T-helper 17 cell (primary cell): ENCODE measurements at places on chromosomes 6 and 20. TPM values are rescaled to one million over a fixed set of nuclear protein-coding genes. Genes with fewer than 3 reads are reported as not detected.

DNA sequence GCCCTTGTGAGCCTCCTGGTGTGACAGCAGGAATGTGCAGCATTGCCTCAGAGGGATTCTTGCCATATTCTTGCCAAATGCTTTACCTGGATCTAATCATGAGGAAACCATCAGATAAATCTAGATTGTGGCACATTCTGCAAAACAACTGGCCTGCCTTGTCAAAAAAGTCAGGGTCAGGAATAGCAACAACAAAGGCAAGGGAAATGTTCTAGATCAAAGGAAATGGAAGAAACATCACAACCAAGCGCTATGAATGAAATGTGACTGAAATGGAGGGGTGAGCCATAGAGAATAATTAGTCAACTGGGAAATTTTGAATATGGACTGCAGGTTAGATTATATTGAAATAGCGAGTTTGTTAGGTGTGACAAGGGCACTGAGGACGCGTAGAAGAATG, 262.6 kb upstream of the CDYL start:
- no peak for DNase-seq
- no peak overlapping the region for H3K4me3 ChIP-seq
- H3K27ac ChIP-seq, result no peak overlapping the region
- peaks cover 19% of the 10 kb centered on the region for H3K27me3 ChIP-seq

DNA sequence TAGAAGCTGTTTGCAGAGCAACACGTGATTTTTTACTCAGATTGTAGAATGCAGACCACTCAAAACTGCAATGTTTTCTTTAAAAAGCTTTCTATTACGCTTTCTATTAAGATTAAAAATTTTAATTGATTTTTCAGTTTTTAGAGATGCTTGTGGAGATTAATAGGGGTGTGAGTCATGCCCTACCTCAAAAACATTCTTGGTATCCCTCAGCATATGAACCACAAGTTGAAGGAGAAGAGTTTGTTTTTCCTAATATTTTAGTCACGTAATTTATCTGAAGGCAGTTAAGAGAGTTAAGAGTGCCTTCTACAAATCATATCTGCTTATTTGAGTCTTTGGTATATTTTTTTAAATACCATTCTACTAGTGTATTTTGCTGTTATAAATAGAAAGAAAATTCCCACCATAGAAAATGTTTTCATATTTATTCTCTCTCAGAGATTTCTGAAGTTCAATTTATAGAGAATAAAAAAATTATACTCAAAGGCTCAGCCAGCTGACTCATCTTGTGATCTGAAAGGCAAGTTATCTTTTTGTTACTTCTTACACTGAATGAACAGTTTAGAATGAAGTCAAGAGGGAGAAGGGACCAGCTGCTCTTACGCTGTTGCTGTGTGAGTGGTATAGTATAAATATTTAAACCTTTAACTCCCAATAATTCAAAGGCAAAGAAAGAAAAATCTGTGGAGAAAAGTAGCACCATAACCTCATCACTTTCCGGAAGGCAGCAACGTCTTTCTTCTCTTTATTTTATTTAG, 7.6 kb downstream of the RIPOR2 start:
- no peaks in the 10 kb centered on the region for H3K27me3 ChIP-seq
- peaks cover 11% of the 10 kb centered on the region for H3K36me3 ChIP-seq
- peak overlapping the region; percentile 98 for H3K27ac ChIP-seq
- H3K4me3 ChIP-seq, result peak overlapping the region; percentile 98

C20orf141 gene
- total RNA-seq, result not detected

CLIC1 gene
- 145 TPM for total RNA-seq

PRICKLE4 gene
- not detected for total RNA-seq
